Spinal cord (tissue), 10 donors: ENCODE measurements at places on chromosomes 16 and 17. TPM values are rescaled to one million over a fixed set of nuclear protein-coding genes. Genes with fewer than 3 reads are reported as not detected.

GRCh38 chr16:84323606-84324005 is 28.9 kb downstream of the WFDC1 start:
- H3K36me3 ChIP-seq = no peaks in the 10 kb centered on the region
- no peak for DNase-seq
- H3K27ac ChIP-seq = no peak overlapping the region
- H3K4me1 ChIP-seq = no peaks in the 10 kb centered on the region

- H3K27me3 ChIP-seq = no peaks in the 10 kb centered on the region
- no peak overlapping the region for H3K27ac ChIP-seq
- no peak for DNase-seq
- no peaks in the 10 kb centered on the region for H3K4me1 ChIP-seq
- H3K36me3 ChIP-seq = peaks cover 6% of the 10 kb centered on the region
- H3K4me3 ChIP-seq = no peak overlapping the region
Measured at GRCh38 chr17:56441308-56441707, 152.2 kb upstream of the NOG start.

DNA sequence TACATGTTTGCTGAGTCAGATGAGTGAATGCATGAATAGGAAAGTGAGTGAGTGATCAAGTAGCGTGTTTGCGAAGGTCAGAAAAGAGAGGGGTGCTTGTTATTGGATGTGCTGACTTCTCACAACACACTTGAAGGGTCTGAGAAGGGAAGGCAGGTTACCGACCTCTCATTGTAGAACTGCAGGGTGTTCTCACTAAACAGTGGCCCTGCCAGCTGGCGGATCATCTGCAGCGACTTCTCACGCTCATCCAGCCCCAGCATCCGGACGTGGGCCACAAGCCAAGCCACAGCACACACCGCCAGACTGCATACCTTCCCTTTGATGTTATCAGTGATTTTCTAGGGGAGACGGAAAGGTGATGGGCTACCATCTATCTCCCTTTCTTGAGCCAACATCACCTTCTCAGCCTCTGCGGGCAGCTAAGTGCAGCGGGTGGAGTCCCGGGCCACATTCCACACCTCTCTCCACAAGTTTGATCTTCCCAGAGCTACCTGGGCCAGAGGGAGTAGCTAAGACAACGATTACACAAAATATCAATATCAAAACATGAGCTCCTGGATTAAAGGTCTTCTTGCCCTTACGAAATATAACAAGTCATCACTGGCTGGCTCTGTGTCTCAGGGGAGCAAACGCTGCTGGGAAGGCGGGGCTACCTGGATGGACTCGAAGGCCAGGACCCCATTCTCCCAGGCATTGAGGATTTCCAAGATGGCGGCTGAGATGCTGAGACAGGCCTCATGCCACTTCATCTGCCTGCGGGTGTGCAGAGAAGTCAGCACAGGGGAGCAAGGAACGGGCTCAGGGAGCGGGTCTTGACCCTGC is 11.0 kb downstream of the CSF3 start:
- DNase-seq = no peak
- no peak overlapping the region for H3K27ac ChIP-seq
- no peak overlapping the region for H3K4me3 ChIP-seq
- H3K4me1 ChIP-seq = peaks cover 30% of the 10 kb centered on the region
- no peaks in the 10 kb centered on the region for H3K27me3 ChIP-seq

DNA sequence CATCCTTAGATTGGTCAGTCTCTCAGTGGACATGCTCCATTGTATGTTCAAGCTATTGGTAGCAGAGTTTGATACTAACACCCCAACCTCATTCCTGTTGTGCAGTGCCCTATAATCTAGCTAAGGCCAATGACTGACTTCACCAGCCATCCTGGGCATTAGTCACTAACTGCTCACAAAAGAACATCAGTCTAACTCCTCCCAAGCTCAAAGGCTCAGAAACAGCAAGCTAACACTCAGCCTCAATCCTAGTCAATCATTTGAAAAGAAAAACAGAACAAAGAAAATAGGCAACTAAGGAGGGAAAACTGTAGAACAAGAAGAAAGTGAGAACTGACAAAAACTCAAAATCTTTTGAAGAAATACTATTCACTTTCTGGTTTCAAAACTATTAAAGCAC is 199.1 kb upstream of the C17orf78 start:
- no peaks in the 10 kb centered on the region for H3K27me3 ChIP-seq
- no peak overlapping the region for H3K4me3 ChIP-seq
- H3K4me1 ChIP-seq = no peaks in the 10 kb centered on the region
- no peaks in the 10 kb centered on the region for H3K36me3 ChIP-seq

CCDC200 gene
- 11.0 TPM for polyA plus RNA-seq

DNA sequence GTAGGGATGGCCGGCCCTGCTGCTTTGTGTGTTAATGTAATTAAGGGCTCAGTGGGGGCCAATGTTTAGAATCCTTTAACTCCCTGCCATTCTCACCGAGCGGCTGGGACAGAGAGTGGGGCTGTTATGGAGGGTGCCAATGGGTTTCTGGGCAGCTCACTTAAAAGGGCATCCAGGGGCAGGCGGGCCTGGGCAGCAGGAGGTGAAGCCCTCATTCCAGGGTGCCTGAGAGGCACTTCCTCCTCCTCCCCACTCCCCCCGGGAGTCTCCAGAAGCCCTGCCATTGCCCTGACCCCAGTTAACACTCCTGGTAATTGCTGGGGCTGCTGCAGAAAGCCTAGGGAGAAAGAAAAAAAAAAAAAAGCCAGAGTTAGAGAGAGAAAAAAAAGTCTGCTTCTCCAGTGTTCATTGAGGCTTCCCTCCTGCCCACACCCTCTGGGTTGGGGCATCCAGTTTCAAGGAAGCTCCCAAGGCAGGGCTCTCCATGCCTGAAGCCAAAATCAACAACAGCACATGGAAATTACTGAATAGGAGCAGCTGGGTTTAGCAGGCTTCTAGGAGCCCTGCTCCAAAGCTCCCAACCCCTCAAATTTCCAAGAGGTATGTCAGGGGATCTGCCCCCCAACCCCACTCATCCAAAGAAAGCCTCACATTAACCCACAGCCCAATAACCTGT is 28.0 kb downstream of the CUEDC1 start:
- H3K4me1 ChIP-seq = peaks cover 81% of the 10 kb centered on the region
- no peak for DNase-seq
- H3K4me3 ChIP-seq = no peak overlapping the region

- no peak for DNase-seq
- peaks cover 51% of the 10 kb centered on the region for H3K4me1 ChIP-seq
- H3K4me3 ChIP-seq = no peak overlapping the region
- H3K36me3 ChIP-seq = peaks cover 2% of the 10 kb centered on the region
- H3K27ac ChIP-seq = no peak overlapping the region
Measured at GRCh38 chr16:85460252-85461021, 152.7 kb upstream of the GSE1 start.

- H3K36me3 ChIP-seq = no peaks in the 10 kb centered on the region
- H3K27ac ChIP-seq = no peak overlapping the region
- no peak for DNase-seq
- no peaks in the 10 kb centered on the region for H3K27me3 ChIP-seq
- H3K4me1 ChIP-seq = no peaks in the 10 kb centered on the region
Measured at GRCh38 chr16:54957403-54958166, 26.9 kb downstream of the IRX5 start.

DNA sequence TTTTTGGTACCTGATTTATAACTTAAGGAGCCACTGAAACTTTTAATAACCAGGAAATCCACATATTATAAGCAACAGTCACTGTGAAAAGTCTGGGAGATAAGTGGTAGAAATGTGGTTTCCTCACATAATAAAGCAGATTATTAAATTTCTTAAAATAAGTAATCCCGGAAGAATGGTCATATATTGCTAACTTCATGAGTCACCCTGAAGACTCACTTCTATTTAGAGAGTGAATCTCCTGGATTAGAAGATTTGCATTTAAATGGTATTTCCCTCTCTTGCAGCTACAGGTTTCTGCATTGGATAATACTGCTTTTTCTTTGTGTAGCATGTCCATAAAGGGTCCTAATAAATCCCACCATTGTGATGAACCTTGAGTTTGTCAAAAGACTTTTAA is 1286.8 kb upstream of the CDH8 start:
- H3K4me1 ChIP-seq = no peaks in the 10 kb centered on the region
- no peak overlapping the region for H3K27ac ChIP-seq
- no peak for DNase-seq
- H3K27me3 ChIP-seq = no peaks in the 10 kb centered on the region
- no peaks in the 10 kb centered on the region for H3K36me3 ChIP-seq

DNA sequence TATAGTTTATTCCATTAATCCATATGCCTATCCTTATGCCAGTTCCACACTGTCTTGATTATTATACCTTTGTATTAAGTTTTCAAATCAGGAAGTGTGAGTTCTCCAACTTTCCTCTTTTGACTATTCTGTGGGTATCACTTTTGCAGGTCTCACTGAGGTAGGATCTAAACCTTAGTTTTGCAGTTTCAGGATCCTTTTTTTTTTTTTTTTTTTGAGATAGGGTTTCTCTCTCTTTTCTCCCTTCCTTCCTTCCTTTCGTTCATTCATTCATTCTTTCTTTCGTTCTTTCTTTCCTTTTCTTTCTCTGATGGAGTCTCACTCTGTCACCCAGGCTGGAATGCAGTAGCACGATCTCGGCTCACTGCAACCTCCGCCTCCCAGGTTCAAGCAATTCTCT is 71.6 kb downstream of the CHD9 start:
- no peak overlapping the region for H3K4me3 ChIP-seq
- H3K27ac ChIP-seq = no peak overlapping the region
- H3K27me3 ChIP-seq = no peaks in the 10 kb centered on the region
- DNase-seq = no peak

GRCh38 chr17:6994118-6994598 is 1.7 kb upstream of the ALOX12 start:
- DNase-seq = no peak
- peaks cover 18% of the 10 kb centered on the region for H3K36me3 ChIP-seq
- H3K27ac ChIP-seq = no peak overlapping the region
- H3K4me1 ChIP-seq = peaks cover 18% of the 10 kb centered on the region
- no peak overlapping the region for H3K4me3 ChIP-seq
- H3K27me3 ChIP-seq = peaks cover 19% of the 10 kb centered on the region

GCGR gene
- polyA plus RNA-seq = 1.3 TPM

DNA sequence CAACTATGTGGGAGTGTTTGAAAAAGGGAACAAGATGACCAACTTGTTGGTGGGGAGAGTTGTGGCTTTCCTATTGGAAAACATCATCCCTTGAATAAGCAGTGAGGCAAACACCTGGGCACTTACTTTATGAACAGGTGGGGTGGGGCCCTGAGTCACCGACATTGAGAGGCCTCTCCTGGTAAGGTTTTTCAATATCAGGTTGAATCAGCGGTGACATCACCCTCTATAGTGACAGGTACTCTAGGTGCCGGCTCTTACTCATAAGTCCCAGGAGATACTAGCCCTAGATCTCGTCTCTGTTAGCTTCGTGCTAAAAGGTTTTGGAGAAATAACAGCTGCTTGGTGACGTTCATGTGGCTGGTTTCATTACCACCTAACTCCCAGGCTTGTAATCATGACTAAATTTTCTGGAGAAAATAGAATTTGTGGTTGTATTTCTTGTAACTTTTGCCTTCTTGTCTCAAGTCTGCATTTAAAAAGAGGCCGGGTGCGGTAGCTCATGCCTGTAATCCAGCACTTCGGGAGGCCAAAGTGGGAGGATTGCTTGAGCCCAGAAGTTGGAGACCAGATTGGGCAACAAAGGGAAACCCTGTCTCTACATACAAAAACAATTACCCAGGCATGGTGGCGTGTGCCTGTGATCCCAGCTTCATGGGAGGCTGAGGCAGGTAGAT is 19.3 kb downstream of the CDH1 start:
- no peak for DNase-seq
- H3K27ac ChIP-seq = no peak overlapping the region
- H3K36me3 ChIP-seq = no peaks in the 10 kb centered on the region
- no peaks in the 10 kb centered on the region for H3K27me3 ChIP-seq
- no peak overlapping the region for H3K4me3 ChIP-seq
